Mammary epithelial cell (primary cell): ENCODE measurements at places on chromosomes 5 and 9. TPM values are rescaled to one million over a fixed set of nuclear protein-coding genes. Genes with fewer than 3 reads are reported as not detected.
A peak's percentile ranks its signal among the peaks of the same experiment; 100 is the strongest.

GRCh38 chr5:103473725-103474124 lies 88.9 kb downstream of the NUDT12 start:
- no peak for DNase-seq

GRCh38 chr9:105401651-105402050 lies 46.2 kb upstream of the FSD1L start:
- DNase-seq = no peak

GRCh38 chr5:57955511-57955910 lies 472.9 kb upstream of the ACTBL2 start:
- DNase-seq = no peak

- peak; percentile 66 for DNase-seq
Measured at GRCh38 chr9:116860509-116861120, 173.5 kb downstream of the TRIM32 start.

- no peak for DNase-seq
Measured at GRCh38 chr5:147752666-147753290, 29.8 kb downstream of the JAKMIP2 start.

GRCh38 chr9:136084063-136084944 lies 10.8 kb downstream of the NACC2 start:
- no peak for DNase-seq

DNA sequence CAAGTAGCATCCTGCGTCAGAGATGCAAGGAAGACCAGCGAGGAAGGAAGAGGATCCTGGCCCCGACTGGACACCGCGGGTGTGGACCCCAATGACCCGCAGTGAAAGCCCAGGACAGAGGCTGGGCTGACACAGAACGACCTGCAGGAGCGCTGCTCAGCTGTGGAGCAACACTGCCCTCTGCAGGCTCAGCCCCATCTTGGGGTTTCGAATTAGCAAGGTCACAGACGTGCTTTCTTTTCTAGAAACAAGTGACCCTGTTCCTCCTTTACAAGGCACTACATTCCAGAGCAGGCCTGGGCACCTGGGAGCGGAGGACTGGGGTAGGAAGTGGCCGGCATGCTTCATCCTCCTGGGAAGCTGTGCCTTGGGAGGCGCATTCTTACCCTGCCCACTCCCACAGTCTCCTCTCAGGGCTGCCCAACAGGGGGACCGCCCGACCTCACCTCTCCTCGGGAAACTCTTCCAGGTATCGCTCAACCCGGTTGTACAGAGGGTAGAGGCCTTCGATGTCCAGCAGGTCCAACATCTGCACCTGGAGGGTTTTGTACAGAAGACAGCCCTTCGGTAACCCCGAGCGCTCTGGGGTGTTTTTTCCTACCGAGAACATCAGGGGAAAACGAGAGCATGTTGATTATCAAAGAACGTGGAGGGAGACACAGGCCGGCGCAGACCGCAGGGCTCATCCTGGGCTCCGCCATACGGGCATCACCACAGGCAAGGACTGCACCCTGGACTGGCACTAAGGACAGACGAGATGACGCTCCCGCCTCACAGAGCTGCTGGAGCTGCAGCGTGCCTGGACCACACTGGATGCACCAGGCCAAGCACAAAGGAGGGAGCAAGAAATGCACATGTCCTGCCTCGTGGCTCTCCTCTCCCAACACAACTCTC lies 35.0 kb downstream of the IPPK start:
- DNase-seq = peak; percentile 44

DNA sequence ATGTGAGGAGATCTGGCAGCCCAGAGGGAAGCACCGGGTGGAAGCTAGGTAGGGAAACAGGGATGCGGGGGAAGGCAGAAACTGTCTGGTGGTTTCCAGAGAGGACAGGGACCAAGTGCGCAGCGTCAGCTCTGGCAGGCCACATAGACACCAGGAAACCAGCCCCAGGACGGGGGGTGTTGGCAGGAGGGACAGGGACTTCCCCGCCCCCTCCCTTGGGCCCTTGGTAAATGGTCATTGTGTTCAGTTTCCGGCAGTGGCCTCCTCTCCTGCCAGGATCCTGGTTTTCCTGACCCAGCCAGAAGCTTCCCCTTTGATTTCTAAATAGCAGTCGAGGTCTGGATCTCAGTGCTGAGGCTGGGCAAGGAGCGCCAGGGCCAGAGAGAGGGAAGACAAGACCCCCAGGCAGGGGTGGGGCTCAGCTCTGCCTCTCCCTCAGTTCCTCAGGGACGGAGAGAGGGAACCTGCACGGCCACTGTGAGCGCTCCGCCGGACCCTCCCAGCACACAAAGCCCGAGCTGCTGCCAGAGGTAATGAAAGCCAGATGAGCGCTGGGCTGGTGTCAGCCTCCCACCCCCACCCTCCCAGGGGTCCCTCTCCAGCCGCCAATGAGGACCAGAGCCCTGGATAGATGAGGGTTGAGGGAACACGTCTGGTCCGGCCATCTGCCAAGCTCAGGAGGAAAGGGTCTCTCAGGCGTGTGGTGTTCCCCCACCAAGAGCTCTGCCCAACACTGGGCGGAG lies 1.8 kb downstream of the RALGDS start:
- no peak for DNase-seq

DNA sequence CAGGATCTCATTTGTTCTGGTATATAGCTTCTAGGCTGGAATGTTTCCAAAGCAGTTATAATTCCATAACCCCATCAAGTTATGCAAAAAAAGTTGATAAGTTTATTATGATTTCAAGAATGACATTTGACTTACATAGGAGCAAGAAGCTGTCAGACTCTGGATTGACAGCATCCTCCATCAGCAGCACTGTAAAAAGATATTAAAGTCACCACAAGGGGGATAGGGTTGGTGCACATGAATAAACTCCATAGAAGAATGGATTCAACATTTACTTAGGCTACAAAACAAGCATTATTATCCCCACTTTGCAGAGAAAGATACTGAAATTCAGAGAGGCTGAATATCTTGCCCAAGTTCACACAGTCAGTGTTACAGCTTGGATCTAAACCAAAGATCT lies 208.9 kb upstream of the SLC30A5 start:
- peak; percentile 11 for DNase-seq

GRCh38 chr9:135456436-135457104 lies 23.0 kb upstream of the PPP1R26 start:
- DNase-seq = no peak

DNA sequence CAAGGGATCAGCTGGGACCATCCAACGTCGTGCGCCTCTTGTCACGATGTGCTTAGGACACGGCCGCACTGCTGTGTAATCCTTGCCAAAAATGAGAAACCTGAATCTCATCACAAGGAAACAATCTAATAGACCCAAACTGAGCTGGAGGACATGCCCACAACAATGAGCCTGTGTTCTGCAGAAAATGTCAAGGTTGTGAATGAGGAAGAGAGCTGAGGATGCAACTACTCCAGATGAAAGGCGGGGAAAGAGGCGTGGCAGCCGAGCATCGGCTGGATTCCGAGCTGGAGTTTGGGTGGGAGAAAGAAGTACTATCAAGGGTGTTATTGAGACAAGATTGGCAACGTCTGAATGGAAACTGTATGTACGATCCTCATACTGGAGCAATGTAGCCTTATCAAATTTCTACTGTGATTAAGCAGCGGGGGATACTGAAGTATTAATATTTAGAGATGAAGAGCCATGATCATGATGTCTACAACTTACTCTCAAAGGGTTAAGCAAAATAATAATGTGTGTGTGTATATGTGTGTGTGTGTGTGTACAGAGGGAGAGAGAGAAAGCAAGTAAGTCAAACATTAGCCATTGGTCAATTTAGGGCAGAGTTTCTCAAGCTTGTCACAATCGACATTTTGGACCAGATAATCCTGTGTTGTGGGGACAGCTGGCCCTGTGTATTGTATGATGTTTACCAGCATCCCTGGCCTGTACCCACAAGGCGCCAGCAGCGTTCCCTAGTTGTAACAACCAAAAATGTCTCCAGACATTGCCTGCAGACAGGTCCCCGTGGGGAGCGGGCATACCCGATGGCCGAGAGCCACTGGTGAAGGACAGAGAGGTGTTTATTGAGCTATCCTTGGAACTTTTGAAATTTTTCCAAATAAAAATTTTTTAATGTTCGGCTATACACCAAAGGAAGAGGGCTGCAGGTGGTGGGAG lies 46.5 kb downstream of the DUSP1 start:
- DNase-seq = no peak

GRCh38 chr5:141402553-141403243 lies at the start of gene PCDHGA9:
TSS of gene PCDHGA9 (plus strand) at chr5:141402778. CDS start at chr5:141402953, 175 bp downstream.
- DNase-seq = peak; percentile 15

DNA sequence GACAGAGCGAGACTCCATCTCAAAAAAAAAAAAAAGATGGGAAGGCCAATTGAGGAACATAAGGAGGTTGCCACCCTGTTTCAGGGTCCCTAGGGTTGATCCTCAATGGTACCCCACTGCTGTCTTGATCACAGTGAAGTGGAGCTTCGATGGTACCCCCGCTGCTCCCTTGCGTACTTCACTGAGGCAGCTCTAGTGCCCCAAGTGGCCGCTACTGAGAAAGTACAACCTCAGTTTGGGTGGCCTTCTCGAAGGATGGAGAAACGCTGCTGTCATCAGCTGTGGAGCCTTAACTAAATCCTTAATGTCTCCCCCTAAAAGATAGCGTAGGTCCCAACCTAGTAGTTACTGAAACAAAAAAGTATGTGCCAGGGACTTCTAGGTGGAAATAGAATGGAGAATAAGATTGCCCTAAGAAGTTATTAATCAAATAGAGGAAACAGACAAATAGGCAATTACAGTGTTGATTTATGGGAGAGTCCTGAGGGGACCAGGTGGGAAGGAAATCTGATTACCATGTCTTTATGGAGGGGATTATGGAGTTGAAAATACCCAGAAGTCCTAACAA lies 6.3 kb downstream of the TESK1 start:
- peak; percentile 12 for DNase-seq

- DNase-seq = no peak
Measured at GRCh38 chr5:68214482-68215207, 911 bp upstream of the PIK3R1 start.

- no peak for DNase-seq
Measured at GRCh38 chr9:89690334-89690912, 85.6 kb downstream of the GADD45G start.

DNA sequence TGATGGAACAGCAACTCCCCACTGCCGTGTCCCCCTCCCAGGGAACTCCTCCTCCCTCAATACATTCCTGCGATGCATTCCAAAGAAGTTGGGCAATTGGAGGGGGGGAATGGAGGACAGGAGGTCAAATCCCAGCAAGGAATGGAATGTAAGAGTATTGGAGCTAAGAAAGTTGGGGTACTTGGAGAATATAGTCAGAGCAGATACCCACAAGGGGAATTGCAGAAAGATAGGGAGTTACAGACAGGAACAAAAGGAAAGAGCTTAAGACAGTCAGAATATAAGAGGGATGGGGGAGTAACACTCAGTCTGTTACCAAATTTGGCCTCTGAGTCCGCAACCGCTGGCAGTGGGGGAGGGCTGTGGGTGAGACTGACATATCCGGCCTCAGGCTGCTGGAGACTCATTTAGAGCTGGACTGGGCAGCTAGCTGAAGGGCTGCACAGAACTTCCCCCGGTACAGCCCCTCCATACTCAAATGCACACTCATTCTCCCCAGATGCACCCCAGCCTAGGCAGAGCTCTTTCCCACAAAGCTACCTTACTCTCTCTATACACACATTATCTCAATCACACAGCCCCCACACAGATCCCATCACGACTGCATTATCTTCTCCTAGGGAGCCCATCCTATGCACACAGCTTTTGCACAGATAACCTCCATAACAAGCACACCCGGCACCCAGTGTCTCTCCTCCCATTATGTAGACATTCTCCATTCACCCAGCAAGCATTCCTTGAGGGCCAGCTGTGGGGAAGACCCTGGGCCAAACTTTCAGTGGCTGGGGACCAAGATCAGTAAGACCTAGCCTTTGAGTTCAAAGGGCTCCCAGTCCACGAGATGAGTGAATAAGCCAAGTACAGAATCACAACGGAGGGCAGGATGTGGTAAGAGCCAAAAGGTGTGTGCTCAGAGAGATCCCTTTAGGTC lies 3.7 kb downstream of the TLN1 start:
- peak; percentile 68 for DNase-seq

DNA sequence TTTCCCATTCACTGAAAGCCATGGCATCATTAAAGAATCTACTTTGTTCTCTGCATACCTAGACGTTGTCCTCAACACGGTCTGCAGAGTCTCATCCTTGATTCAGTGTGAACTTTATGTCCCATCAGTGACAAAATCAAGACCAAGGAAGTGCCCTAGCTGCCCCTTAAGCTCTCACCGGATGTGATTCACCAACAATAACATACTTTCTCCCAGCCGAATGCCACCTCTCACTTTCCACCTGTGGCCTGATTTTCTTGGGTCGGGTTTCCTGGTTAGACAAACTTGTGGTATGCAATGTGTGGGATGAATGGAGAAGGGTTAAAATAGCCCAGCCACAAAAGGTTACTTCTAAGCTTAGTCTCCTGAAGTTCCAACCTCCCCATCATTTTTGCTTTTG lies 145.3 kb upstream of the PAPPA start:
- peak; percentile 78 for DNase-seq

DNA sequence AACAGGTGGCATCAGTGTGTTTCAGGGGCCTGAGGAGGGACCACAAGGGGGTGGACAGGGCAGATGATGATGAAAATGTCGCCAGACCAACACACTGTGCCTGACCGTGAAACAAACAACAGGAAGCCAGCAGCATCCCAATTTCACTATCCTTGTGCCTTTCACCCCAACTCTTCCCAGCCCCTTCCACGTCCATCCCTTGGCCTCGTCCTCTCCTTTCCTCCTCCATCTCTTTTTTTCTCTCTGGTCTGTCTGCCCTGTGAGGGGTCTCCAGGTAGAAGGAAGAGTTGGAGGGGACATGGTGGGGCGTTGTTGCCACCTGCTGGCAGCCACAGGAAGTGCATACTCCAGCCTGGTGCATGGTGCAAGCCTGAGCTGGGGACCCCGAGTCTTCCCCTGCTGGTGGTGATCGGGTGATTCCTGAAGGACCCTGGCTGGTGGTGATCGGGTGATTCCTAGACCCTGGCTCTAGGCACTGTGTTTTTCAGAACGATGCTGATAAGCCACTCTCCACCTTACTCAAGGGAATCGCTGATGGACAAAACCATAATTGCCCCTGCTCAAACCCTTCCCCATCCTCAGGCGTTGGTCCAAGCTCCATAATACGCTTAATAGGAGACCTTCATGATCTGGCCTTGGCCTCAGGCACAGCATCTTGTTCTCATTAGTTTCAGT lies 21.7 kb upstream of the NSD1 start:
- no peak for DNase-seq

DNA sequence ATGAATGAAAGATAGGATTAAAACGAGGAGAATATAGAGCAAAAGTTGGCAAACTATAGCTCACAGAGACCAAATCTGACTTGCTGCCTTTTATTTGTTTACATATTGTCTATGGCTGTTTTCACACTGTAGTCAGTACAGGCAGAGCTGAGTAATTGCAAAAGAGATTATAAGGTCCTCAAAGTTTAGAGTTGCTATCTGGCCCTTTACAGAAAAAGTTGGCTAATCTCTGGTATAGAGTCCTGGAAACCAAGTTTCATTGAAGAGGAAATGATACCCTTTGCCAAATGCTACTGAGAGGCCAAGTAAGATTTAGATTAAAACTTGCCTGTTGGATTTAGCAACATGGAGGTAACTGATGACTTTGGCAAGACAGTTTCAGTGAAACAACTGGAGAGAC lies 36.0 kb downstream of the LYRM7 start:
- DNase-seq = no peak

Gene PAX5
- not detected in 2 replicates for total RNA-seq

Gene SPTLC1
- 76.6 and 96.8 TPM in 2 replicates for total RNA-seq

Gene PFN3
- not detected in 2 replicates for total RNA-seq

Gene KCNV2
- total RNA-seq = not detected

Gene ARSI
- total RNA-seq = 6.0 and 9.2 TPM in 2 replicates

Gene SHB
- total RNA-seq = 24.8 and 31.5 TPM in 2 replicates

Gene IL9
- not detected in 2 replicates for total RNA-seq

Gene NPR2
- total RNA-seq = 13.3 TPM

Gene NAA35
- 38.0 TPM for total RNA-seq

Gene SLC6A3
- not detected in 2 replicates for total RNA-seq

Gene CER1
- not detected in 2 replicates for total RNA-seq

Gene FBP2
- not detected in 2 replicates for total RNA-seq

Gene GRIN1
- total RNA-seq = under 0.01 TPM

Gene INSL6
- not detected in 2 replicates for total RNA-seq
